AG04450 (cell line): ENCODE measurements at places on chromosomes 3 and 15. TPM values are rescaled to one million over a fixed set of nuclear protein-coding genes. Genes with fewer than 3 reads are reported as not detected.

- DNase-seq, result no peak
These were observed 6.6 kb upstream of the BTLA start for GRCh38 chr3:112505907-112506306.

DNA sequence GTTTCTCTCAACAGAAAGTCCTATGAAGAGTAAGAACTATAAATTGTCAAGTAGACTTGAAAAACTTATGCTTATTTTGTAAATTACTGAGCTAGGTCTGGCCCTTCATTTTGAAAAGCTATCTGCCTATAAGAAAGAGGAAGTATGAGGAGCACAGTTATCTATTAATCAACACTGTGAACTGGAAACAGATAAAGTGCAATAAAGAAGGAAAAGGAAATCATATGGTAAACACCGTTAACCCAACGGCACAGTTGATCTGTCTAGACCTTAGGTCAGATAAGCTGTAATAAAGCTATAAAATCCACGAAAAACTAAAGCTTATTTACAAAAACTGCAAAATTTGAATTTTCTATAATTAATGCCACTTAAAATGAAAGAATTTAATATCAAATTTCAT, 242.5 kb downstream of the ZBTB20 start:
- DNase-seq, result no peak

- no peak for DNase-seq
These were observed 277.9 kb upstream of the NR2F2 start for GRCh38 chr15:96052572-96053030.

DNA sequence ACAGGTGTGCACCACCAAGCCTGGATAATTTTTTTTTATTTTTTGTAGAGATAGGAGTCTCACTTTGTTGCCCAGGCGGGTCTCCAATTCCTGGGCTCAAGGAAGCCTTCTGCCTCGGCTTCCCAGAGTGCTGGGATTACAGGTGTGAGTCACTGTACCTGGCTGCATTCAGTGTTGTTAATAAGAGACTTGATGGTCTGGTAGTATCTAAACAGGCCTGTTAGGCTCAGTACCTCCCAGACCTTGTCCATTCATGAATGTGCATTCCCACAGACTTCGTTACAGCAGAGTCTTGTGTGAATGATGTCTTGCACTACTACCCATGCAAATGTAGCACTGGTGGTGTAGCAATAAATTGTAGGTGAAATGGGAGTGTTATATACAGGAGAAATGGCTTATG, 17.7 kb downstream of the CMTM8 start:
- no peak for DNase-seq

DNA sequence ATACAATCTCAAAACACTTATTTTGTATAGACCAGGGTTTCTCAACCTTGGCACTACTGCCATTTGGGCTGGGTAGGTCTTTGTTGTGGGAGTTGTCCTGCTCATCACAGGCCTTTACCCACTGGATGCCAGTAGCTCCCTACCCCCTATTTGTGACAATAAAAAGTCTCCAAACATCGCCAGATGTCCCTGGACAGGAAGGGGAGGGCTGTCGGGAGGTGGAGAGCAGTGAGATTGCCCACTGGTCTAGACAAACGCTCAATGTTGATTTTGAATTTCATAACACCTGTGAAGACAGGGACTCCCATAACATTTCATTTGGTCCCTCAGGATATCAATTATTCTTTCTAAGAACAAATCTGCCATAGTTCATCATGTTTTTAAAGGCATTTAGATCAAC, 151.7 kb upstream of the PTPRG start:
- DNase-seq, result no peak

- no peak for DNase-seq
These were observed 36.9 kb downstream of the CTNNB1 start for GRCh38 chr3:41236228-41236627.

- DNase-seq, result no peak
These were observed at the start of gene TAGLN3 for GRCh38 chr3:111998636-111999483. TAGLN3 (plus strand) TSS chr3:111998922; CDS start chr3:111999423, 501 bp downstream.

DNA sequence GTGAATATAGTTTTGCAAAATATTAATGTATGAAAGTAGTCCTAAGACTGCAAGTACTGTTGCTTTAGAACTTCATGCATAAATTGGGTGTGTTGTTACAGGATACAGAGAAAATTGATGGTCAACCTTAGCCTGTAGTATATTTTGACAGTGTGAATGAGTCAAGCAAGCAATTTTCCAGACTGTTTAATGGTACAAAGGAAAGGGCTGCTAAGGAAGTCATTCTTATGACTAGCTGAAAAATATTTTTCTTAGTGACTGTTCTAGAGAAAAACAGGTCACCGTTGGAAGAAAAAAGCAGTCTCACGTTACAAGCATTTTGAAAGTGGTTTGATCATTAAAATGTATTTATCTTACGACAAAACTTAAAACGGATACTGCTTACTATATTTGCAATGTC, 49.2 kb downstream of the MBNL1 start:
- DNase-seq, result no peak

DNA sequence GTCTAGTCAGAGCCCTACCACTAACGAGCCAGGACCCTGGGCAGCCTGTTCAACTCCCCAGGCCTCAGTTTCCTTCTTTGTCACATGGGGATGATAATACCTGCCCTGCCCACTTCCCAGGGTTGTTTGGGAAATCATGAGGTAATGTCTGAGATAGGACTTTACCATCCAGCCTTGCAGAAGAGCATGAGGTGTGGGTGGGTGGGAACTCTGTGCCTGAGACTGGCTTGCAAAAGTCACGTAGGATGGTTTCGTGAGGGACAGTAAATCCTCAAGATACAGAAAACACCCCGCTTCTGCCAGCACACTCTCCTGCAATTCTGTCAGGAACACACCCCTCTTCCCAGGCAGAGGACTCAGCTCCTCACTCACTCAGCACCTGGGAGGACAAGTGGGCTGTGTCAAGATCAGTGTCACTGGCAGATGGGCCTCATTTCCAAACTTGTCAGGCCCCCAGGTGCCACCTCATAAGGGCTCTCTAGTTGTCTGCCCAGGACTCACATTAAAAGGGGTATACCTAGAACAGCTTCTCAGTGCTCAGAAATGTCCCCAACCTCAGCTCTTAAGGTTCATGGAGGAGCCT, 58.4 kb downstream of the DAPK2 start:
- DNase-seq, result no peak

DNA sequence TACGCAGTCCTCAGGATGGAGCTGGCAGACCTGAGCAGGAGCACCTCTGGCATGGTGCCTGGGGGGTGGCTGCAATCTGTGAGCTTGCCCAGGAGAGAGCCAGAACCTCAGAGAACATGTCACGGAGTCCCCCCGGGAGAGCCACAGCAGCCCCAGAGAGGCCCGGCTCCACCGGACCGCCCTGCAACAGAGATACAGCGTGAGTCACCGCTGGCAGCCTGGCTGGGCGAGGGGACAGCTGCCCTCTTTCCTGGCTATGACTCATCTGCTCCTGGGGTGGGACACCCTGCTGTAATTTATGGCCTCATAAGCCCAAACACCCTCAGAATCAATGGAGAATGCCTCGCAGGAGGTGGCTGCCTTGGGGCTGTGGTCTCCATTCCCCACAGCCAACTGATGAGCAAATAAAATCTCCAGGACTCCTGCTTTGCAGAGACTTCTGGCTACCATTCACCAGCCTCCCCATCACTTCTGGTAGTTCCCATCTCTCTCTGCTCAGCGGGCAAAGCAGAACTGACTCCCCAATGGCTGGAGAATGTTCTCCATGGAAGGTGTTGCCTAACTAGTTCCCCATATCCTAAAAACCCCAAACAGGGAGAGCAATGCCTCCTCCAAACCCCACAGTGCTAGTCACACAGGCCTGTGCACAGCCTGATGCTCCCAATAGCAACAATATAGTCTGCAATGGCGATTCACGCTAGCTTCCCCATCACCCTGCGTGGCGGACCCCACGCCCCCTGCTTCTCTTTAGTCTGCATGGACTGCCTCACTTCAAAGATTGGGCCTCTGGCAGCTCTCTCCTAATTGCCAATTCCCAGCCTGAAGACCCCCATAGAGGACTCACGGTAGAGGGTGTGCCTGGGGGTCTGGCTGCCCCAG, 21.6 kb downstream of the ACSBG1 start:
- no peak for DNase-seq

GRCh38 chr15:92051716-92052115, 198.2 kb downstream of the SLCO3A1 start:
- no peak for DNase-seq

GRCh38 chr3:179716226-179716625, 63.4 kb downstream of the USP13 start:
- DNase-seq, result no peak

DNA sequence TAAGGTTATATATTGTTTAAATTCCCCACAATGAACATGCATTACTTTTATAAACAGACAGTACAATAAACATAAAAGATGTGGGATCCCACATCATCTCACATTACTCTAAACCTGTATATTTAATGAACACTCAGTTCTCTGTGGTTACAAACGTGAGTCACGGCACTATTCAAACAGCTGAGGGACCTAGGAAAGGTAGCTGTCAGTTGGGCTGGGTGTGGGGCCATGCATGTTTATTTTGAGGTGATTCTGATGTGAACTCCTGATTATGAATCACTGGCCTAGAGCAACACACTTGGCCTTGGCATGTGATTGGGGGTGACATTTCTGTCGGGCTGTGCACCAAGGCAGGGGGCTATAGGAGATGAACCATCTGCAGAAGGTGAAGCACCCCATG, 147.6 kb upstream of the HACD2 start:
- peak; percentile 88 for DNase-seq

- no peak for DNase-seq
These were observed 172.4 kb downstream of the PDE8A start for GRCh38 chr15:85154061-85154460.

DNA sequence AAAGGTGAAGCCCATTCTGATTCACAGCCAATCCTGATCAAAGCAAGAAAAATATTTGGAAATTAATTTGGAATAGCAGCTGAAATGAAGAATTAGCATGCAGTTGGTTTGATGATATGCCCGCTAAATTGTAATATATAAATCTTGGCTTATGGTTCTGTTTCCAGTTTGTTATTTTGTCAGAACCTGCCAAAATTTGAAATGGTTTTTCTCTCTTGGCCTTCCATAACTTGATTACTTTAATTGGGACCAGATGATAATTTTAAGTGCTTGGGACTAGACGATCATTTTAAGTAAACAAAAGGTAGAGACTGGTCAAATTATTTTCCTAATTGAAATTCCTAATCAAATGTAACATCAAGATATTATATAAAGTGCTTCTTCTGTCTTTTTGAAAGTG, 842.4 kb downstream of the TBL1XR1 start:
- no peak for DNase-seq

DNA sequence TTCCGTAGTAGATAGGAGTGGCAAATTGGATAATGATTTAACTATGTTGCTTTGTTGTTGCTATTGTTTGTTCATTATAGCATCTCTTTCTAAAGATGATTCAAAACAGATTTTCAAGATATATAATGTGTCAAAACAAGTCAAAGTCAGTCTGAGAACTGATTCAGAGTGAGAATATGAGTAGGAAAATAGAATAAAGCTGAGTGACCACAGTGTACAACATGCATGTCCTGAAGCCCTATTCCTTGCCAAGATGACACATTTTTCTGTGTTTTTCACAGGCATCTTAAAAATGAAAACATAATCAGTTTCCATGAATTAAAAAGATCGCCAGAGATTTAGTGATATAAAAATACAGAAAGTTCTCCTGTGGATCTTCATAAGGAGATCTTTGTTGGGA, 57.0 kb upstream of the THRB start:
- no peak for DNase-seq

DNA sequence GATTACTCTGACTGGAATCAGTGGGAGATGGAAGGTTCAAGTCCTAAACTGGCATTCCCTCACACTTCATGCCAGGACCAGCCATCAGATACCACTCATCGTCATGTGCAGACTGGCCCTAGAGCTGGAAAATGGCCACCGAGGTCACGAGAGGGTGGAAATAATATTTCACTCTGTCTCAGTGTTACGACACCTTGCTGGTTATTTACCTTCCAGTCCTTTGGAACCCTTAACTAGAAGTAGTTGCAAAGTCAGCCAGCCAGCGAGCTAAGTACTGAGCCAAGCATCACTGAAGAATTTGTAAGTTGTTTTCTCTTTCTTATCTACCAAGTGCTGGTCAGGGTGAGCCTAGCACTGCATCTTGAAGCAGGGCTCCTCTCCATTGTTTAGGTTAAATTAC, 309.9 kb upstream of the RASGRP1 start:
- no peak for DNase-seq

DNA sequence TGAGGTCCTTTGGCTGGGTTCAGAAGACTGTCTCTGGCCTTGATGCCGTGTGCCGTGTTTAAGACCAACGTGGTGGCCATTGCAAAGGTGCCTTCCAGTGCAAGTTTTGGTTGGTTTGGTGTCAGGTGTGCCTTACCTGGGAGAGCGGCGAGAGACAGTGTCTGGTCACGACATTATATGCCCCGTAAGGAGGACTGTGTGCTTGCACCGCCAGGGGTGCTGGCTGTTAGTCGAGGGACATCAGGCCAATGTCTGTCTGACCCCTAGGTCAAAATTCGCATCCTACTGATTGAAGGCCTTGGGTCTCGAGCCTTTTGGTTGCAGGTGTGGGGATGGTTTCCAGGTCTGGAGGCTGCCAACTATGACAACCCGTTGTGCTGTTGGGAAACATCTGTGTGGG, 111.9 kb downstream of the SNRPN start:
- no peak for DNase-seq

- no peak for DNase-seq
These were observed 120.7 kb upstream of the STAC start for GRCh38 chr3:36259580-36259979.

GRCh38 chr3:128603313-128603712, 47.3 kb downstream of the RPN1 start:
- no peak for DNase-seq

DNA sequence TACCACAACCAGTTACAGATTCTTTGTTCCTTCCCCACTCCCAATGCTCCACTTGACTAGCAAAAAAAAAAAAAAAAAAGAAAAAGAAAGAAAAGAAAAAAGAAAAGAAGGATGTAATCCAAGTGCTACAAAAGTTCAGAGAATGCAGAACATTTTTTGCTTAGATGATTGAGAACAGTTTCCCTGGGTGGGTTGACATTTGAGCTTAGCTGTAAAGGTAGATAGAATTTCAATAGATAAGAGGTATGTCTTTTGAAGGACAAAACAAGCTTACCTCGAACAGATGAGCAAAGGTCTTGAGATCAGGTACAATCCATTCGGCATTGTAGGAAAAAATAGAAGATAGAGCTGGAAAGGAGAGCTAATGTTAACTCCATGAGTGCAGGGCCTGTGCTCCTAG, 344.6 kb upstream of the NECTIN3 start:
- no peak for DNase-seq

DNA sequence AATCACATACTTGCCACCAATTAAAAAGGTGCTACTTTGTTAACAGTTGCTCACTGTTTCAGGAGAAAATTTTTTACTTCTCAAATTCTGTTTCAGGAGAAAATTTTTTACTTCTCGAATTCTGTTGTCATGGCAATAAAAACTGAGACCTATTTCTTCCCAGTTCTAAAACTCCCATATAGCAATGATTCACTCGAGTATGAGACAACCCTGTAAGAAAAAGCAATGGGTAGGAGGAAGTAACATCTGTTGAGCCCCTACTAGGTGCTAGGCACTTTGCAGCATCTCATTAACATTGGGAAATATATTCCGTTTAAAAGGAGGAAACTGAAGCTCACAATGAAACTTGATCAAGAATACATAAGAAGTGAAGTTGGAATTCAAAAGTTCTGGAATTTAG, 35.1 kb upstream of the IGSF11 start:
- no peak for DNase-seq

The MTHFS gene
- polyA plus RNA-seq, result 19.0 and 20.0 TPM in 2 replicates

The BTLA gene
- not detected in 2 replicates for polyA plus RNA-seq

The GRM7 gene
- polyA plus RNA-seq, result not detected in 2 replicates

The EPB42 gene
- polyA plus RNA-seq, result not detected in 2 replicates

The GATM gene
- 0.07 and 0.10 TPM in 2 replicates for polyA plus RNA-seq
